AG04450 (cell line): ENCODE measurements at places on chromosomes 4 and X. TPM values are rescaled to one million over a fixed set of nuclear protein-coding genes. Genes with fewer than 3 reads are reported as not detected.

Gene CXCL8
- polyA plus RNA-seq, result 4.3 and 6.1 TPM in 2 replicates

Gene ADH6
- 0.02 TPM in 1 of 2 replicates, not detected in the other for polyA plus RNA-seq

Gene TBC1D19
- 25.9 and 37.0 TPM in 2 replicates for polyA plus RNA-seq

Gene TRIM60
- not detected in 2 replicates for polyA plus RNA-seq

Gene KANTR
- 3.2 and 3.8 TPM in 2 replicates for polyA plus RNA-seq
